Adipocyte (in vitro differentiated cells): ENCODE measurements at places on chromosomes 5 and 9.
A peak's percentile ranks its signal among the peaks of the same experiment; 100 is the strongest.

- peak; percentile 64 for DNase-seq
Measured at GRCh38 chr5:151896031-151896691, 28.5 kb downstream of the GLRA1 start.

GRCh38 chr5:56961746-56962145, 9.8 kb upstream of the MIER3 start:
- DNase-seq, result no peak

DNA sequence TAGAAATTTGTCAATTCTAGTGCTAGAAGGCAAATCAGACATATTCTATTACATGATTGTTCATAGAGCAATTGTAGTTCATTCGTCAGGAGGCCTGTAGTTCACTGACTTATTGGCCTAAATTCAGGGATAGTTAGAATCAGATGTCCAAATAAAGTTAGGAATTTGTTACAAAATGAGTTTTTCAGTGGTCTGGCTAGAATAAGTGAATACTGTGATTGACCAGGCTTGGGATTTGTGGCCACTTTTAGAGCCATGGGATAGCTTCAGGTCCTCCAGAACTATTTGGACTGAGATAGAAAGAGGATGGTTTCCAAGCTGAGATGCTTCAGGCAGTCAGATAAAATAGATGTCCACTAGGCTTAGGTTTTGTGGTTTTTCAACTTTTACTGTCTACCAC, 199.1 kb upstream of the MPDZ start:
- DNase-seq, result no peak

DNA sequence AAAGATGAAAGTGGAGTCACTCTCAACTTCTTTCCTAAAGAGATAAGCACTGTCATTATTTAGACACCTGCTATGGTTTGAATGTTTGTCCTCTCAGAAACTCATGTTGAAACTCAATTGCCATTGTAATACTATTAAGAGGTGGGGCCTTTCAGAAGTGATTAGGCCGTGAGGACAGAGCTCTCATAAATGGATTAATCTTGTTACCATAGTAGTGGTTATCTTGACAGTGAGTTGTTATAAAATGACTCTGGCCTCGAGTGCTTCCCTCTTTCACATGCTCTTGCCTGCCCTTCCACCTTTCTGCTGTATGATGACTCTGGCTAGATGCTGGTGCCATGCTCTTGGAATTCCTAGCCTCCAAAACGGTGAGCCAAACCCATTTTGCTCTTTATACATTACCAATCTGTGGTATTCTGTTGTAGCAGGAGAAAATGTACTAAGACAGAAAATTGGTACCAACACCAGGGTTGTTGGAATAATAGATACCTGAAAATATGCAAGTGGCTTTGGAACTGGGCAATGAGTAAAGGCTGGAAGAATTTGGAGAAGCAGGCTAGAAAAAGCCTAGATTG, 38.0 kb downstream of the GDA start:
- DNase-seq, result no peak

GRCh38 chr5:1443991-1444360, 1.3 kb downstream of the SLC6A3 start:
- no peak for DNase-seq

DNA sequence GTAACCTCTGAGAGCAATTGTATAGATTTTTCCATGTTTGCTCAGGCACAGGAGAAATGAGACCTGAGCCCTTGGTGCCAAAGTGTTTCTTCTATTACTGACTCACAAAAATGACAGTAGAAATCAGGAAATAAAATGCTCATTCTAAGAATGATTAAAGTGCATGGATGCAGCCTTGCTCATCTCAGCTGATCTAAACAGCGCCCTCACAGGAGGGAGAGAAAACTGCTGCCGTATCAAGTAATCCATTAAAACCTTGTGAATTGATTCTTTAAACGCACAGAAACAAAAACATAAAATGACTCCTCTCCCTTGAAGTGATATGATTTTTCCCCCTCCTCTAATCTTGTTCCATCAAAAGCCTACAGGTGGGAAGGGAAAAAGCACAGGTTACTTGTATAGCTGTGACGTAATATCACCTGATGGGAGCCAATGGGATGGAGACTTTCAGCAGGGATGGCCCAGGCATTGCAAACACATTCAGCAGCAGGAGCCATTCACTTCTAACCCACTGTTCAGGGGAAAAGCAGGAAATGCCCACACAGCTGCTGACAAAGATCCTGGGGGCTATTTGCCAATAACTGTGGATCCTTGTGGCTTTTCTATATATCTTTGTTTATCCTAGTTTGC, 76.7 kb downstream of the PLCXD3 start:
- DNase-seq, result no peak

DNA sequence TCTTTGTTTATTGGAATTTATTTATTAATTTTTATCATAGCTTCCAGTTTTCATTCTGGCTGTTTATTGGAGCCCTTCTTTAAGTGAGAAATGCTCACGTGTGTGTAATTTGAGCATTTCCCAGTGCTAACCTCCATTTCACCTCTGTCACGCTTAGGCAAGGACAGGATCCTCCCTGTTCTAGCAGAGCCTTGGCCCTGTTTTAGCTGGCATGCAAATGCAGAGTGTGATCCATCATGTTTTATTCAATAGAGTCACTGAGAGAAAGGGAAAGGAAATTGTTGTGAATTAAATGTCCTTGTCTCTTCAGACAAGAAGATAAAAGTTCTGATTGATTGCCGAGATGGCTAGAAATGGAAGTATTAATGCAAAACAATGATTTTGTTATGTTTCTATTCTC, 137.3 kb upstream of the ACO1 start:
- no peak for DNase-seq

DNA sequence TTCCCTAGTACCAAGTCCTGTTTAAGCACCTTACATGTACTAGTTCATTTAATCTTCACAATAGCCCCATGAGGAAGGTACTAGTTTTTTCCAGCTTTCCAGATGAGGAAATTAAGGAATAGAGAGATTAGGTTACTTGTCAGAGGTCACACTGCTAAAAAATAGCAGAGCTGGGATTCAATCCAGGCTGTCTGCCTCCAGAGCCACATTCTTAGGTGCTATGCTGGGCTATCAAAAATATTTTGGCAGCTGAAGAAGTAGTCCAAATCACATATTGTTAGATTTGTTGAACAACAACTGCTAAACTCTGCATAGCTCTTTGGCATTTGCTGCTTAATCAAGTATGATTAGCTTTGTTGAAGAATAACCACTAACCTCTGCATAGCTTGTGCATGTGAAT, 591.5 kb upstream of the KLF4 start:
- DNase-seq, result no peak

GRCh38 chr5:144087576-144087975, 82.9 kb downstream of the YIPF5 start:
- DNase-seq, result no peak

GRCh38 chr9:5455181-5455580, 4.8 kb downstream of the CD274 start:
- peak; percentile 52 for DNase-seq

DNA sequence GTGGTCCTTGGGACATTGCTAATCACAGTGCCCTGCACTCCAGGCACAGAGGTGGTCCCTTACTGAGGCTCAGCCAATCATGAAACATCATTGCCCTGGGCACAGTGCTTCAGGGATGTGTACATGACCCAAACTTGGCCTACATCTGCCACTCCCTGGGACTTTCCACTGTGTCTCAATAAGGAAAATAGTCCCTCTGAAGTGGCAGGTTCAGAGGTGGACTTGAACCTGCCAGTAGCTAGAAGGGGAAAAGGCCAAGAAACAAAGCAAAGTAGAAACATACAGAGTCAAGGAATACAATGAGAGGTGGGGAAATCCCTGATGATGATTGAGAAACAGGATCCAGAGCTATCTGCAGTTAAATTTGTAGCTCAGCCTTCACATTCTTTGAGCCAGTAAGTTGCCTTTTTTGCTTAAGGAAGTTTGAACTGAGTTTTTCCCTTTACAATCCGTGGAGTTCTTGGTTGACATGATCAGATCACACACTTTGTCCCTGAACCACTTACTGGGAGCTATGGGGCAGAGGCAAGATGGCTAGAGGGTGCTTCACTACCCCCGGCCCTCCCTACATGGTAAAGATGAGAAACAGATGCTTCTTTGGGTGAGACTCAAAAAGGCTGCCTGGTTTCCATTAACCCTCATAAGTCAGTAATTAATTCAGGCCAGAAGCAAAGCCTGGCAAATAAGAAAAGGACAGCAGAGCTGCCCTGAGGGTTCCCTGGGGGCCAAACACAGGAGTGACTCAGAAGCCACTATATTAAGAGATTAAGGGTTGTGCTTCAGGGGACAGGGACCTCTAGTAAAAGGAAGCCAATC, 57.6 kb downstream of the SH3TC2 start:
- DNase-seq, result peak; percentile 85

- DNase-seq, result peak; percentile 65
Measured at GRCh38 chr5:78537821-78538220, 110.8 kb downstream of the LHFPL2 start.

GRCh38 chr5:115100319-115100955, 69.3 kb downstream of the TRIM36 start:
- DNase-seq, result peak; percentile 20

DNA sequence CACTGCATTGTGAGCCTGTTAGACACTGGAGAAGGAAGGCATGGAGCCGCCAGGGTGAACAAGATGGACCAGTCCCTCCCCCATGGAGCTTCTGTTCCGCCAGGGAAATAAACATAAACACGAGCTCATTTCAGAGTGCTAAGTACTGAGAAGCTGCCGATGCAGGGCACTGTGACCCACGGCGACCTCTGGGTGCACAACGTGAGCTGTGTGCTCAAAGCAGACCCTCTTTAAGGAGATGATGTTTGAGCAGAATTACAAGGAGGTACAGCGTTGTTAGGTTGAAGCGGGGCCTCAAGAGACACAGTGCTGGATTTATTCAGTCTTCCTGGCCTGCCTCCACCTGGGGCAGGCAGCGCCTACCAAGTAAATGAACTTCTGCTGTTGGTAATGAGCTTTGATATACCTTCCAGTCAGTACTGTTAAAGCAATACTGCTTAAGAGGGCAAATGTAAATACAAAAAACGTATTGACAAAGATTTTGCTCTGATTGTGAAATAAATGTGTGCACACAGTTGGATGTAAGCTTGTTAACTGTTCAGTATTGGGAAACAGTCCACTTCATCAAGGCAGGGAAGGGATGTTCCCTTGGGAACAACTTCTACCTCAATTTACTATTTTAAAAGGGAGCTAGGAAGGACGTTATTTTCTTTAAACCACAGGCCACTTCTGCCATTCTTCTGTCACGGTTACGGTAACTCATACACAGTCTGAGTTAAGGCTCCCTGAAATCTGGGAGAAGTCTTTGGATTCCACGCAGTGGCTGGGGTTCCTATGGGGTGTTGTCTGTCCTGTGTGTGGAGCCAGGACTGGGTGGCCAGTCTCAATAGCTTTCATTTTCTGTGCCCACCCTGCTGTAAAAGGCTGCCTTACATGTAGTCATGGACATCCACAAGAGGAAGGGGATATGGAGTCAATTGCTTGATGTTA, 48.9 kb upstream of the DMRT1 start:
- peak; percentile 80 for DNase-seq
